ENCODE measurements at places on chromosomes 6 and 20.

- DNase-seq, result no peak
These were observed 36.1 kb downstream of the GMPR start for GRCh38 chr6:16274483-16274882.

GRCh38 chr6:43122146-43122545, 46.0 kb downstream of the PTK7 start:
- DNase-seq, result no peak

GRCh38 chr20:57507477-57507876, 17.5 kb downstream of the CTCFL start:
- DNase-seq, result no peak

DNA sequence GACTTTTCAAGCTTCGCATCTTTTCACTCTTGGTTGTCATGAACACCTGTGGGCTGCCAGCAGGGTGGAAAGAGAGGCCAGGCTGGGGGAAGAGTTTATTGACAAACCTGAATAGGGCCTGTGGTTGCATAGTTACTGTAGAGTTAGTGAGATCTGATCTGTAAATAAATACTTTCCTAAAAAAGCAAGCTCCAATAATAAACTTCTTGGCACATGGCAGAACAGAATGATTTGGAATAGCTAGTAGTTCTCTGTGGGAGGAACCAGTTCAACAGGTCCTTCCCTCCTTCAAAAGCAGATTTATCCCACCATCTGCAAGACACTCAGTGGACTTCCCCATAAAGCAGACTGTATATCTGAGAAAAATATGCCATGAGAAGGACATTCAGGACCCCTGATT, 445.0 kb downstream of the HACE1 start:
- peak; percentile 27 for DNase-seq

GRCh38 chr6:15870333-15871043, 207.7 kb upstream of the DTNBP1 start:
- DNase-seq, result no peak

DNA sequence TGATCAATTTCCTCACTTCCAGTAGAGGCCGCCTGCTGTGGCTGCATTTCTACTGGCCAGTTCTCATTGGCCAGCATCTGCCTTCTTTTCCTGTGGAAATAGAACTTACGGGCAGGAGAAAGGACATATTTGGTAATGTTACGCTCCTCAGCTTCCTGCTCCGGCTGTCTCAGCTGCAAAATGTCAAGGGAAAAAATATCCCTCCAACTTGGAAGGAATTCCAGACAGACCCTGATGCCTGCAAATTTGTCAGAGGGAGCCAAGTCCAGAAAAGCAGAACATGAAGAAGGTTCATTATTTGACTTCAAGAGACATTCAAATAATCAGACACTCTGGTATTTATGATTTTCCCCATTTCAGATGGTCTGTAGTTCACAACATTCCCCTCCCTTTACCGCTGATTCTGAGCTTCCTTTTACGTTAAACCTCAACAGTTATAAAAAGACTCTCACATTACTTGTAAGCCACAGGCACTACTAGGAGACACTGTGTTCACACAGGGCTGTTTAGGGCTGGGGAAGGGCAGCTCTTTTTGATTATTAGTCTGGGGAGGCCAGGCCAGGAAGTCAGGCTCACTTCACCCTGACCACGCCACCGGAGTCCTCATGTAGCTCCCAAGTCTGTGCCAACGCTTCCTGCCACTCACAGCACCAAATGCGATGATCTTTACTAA, 179.6 kb upstream of the CCN2 start:
- no peak for DNase-seq

- no peak for DNase-seq
These were observed 179.1 kb downstream of the THBS2 start for GRCh38 chr6:169074526-169074925.

Data from COR-L47 (cell line).